Retinal pigment epithelial cell (primary cell): ENCODE measurements at places on chromosomes 1 and 21.

DNA sequence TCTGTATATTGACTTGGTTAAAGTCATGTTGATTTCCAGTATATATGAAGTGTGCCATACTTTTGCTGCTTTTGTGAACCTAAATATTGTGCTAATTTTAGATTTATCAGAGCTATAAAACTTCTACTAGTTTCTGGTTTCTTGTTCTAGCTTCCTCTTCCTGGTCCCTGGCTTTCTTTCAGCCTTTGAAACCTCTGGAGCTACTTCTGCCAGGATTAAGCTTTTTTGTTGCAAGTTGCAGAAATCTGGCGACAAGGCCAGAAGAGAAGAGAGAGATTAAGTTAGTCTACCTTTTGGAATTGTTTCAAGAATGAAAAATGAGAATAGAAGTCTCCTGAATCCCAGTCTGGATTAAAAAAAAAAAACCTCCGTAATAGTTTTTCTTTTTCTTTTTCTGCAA, 13.5 kb downstream of the RNF2 start:
- DNase-seq: no peak

- DNase-seq: no peak
Measured at GRCh38 chr1:118137900-118138299, 47.1 kb downstream of the SPAG17 start.

- no peak for DNase-seq
Measured at GRCh38 chr1:12127206-12127810, 39.5 kb upstream of the TNFRSF1B start.

GRCh38 chr1:186112280-186112679, 262.8 kb downstream of the TPR start:
- DNase-seq: no peak

DNA sequence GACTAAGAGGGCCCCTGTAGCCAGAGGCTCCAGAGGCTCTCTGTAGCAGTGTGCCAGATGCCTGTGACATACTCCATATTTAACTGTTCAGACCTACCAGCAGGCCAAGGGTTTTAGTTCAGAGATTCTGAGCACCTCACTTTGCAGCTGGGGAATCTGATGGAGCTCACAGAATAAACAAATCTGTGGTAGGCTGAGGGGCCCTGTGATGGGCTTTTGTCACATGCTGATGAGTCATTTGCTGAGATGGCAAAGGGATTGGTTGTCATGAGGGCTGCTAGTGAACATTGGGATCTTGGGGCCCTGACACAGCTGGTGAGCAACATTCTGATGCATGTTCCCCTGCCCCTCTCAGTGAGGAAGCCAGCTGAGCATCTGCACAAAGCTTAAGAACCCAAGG, 482.2 kb downstream of the CAMTA1 start:
- peak; percentile 76 for DNase-seq

DNA sequence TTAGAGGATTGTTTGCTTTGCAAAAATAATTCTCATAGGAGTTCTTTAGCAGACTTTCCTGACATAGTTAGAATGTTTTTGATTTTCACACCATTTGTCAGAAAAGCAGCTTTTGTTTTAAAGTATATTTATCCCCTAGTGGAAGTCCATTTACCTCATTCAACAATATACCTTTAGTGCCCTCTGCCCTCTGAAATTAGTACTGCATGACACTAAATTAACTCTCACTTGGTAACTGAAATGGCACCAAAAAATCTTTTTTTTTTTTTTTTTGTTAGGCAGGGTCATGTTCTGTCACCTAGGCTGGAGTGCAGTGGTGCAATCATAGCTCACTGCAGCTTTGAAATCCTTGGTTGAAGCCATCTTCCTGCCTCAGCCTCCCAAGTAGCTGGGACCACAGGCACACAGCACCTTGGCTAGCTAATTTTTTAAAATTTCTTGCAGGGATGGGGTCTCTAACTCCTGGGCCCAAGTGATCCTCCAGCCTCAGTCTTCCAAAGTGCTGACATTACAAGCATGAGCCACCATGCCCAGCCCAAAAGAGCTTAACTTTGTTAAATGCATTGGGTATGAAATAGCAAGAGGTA, 13.6 kb downstream of the LRRC42 start:
- no peak for DNase-seq

DNA sequence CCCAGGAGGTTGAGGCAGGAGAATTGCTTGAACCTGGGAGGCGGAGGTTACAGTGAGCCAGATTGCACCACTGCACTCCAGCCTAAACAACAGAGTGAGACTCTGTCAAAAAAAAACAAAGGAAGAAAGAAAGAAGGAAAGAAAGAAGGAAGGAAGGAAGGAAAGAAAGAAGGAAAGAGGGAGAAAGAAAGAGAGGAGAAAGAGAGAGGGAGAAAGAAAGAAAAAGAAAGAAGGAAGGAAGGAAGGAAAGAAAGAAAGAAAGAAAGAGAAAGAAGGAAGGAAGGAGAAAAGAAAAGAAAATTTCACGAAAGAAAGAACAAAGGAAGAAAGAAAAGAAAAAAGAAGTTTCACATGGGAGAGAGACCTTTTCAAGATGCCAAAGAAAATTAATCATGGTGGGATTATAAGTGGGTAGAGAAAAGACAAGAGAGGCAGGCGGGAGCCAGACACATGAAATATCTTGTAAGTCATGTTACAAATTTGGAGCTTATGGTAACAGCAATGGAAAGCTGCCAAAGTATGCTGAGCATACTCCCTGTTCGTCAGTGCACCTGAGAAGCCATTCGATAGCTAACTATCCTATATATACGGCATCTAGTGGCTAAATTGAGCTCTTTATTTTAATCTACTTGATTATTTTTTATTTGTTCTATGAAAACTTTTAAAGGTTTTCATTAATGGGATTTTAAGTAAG, 41.3 kb upstream of the TNFSF4 start:
- no peak for DNase-seq

GRCh38 chr1:58739856-58740466, 40.1 kb upstream of the MYSM1 start:
- DNase-seq: no peak

DNA sequence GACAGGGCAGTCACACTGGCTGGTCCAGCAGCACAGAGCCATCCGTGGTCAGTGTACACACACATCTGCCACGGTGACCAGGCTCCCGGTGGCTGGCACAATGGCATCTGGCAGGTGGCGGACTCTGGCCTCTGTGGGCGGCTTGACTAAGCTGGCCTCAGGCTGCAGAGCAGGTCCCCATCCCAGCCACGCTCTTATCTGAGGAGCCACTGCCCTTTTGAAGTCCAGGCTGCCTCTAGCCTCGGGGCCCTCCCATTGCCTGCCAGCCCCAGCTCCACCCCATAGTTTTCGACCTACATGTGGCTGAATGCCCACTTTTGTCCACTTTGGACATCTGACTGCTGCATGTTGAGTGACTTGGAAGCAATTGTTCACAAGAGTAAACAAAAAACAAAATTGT, 29.9 kb upstream of the EDN2 start:
- DNase-seq: no peak
